Activated T-cell treated with anti-CD3 and anti-CD28 coated beads for 48 hours (primary cell): ENCODE measurements at places on chromosomes 11 and 22.

DNA sequence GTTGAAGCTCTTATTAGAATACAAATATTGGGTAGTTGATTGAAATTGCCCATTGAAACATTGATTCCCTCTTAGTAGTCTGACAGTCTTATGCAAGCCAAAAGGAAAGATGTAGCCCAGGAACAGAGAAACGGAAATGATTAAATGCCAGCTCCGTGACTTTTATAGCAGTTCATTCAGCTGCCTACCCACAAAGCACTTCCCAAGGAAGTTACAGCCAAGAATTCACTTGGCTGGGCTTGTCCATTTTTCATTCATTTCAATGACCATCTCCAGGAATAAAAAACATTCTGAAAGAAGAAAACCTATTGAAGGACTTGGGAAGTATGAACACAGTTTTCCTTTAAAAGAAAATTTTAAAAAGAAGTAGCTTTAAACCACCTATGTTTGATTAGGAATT is 62.0 kb downstream of the NCAM1 start:
- DNase-seq, result no peak

DNA sequence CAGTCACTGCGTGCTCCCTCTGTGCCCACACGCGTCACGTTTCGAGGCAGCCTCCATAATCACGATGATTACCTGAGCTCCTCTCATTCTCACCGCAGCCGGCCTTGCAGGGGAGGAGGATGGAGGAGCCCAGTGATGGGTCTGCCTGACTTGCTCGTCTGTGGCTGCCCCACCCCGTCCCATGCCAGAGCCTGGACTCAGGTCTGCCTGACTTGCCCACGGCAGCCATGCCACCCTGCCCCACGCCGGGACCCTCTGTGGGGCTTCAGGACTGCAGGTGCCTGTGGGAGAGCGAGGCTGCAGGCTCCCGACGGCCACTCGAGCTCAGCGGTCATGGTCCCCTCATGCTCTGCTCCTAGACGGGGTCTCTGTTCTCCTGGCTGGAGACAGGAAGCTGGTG is 1025.1 kb downstream of the BRD1 start:
- DNase-seq, result no peak

- no peak for DNase-seq
Measured at GRCh38 chr11:116895048-116895757, 57.8 kb upstream of the APOA1 start.

DNA sequence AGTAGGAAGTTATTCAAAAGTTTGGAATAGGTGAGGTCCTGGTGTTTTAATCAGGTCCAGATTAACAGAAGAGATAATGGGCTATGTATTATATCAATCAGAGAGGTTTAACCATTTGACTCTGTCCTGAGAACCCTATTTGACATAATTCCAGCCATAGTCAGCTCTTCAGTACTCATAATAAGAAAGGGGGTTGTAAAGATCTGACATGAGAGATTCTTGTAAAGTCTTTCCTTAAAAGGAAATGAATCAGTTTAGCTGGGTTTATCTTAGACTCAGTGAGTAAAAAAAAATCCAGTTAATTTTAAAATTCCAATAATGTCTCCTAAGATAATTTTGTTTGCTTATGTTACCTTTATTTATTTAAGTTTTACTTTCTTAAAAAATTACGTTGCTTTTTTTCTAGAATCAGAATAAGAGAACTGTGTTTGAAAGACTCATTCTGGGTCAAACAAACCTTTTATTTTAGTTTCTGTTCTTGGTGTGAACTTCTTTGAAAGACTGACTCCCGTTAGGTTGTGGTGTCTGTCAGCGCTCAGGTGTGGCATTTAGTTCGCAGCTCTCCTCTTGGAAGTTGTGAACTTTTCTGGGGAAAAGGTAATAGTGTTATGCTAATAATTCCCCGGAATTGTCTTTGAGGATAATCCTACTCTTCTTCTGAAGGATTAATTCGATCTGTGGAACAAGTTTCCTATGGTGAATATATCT is 20.5 kb downstream of the NUCB2 start:
- no peak for DNase-seq

DNA sequence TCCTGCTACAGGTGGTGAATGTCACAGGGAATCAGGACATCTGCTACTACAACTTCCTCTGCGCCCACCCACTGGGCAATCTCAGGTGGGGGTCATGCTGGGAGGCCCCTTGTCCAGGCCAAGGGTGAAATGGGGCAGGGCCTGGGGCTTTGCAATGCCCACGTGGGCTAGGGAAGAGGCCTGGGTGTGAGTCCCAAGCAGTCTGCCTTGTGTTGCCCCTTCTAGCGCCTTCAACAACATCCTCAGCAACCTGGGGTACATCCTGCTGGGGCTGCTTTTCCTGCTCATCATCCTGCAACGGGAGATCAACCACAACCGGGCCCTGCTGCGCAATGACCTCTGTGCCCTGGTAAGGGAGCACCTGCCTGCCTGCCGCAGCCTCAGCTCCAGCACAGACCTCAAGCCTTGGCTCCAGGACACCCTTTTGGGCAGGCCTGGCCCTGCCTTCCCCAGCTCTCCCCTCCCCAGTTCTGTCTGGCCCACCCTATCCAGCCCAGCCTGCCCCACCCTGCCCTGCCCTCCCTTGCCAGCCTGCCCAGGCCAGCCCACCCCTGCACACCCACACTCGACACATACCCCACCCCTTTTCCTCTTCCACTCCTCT is 9.1 kb upstream of the TAGLN start:
- no peak for DNase-seq

DNA sequence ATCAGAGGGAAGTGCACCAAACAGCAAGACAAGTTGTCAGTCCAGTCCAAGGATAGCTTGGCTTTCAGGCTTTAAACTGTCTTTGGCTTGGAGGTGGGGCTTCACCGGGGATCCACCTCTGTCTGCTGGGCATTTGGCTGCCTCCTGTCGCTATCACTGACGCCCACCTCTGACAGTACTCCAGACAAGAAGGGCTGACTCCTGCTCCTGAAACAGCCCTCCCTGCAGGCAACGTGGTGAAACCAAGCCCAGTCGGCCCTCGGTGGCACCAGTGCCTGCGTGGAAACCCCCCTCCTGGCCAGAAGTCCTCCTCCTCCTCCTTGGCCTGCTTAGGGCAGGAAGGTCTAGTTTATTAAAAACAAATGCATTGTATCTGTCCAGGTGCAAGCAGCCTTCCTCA is 16.9 kb downstream of the DHCR7 start:
- DNase-seq, result no peak

DNA sequence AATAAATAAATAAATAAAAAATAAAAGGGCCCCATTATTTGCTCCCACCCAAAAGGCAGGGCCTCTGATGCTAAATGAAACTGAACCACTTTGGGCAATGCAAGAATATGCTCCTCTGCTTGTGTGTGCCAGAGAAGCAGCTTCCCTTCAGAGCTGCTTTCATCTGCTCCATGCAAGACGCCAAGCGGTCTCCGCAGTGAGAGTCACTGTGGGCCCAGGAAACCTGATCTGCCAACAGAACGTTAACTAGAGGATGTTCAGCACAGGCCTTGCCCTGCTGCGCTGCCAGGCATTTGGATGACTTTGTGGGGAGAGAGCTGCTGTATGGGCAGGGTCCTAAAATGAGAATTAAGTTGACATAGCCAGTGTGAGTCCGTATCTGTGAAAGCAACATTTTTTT is 43.7 kb upstream of the APOA1 start:
- DNase-seq, result no peak

- DNase-seq, result no peak
Measured at GRCh38 chr11:117748771-117749540, 48.1 kb downstream of the DSCAML1 start.

DNA sequence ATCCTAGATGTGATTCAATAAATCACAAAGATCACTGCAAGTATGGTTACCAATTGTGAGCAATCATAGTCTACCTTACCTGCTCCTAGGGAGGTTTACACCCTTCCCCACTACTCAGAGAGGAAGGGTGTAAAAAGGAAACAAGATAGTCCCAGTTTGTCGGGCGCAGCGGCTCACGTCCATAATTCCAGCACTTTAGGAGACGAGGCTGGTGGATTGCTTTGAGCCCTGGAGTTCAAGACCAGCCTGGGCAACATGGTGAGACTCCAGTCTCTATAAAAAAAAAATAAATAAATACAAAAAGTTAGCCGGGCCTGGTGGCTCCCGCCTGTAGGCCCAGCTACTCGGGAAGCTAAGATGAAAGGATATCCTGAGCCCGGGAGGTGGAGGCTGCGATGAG is 962 bp upstream of the AMBRA1 start:
- no peak for DNase-seq

- DNase-seq, result no peak
Measured at GRCh38 chr11:12174477-12175143, 64.2 kb downstream of the MICAL2 start.

DNA sequence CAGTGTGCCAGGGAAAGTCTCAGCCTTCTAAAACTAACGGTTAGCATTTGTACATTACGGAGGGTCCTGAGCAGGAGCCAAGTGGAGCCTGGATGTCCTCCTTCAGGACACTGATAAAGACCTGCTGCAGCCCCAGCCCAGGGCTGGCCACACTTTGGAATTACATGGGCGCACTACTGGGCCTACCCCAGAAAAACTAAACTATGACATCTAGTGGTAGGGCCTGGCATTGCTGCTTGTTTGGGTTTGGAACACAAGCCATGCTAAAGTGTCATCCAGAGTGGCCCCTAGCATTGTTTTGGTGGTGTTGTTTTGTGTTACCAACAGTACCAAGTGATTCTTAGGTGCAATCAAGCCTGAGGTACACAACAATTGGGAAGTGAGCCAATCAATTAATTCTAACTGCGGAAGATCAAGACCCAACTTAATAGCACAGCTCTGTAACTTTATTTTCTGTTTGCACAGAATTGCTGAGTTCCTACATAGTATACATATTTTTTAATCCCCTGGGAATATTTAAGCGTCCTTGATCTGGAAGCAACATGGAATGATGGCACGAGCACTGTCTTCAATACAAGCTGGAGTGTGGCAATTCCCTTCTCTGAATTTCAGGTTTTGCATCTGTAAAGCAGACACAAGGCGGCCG is 340.7 kb downstream of the LARGE1 start:
- peak; percentile 7 for DNase-seq

GRCh38 chr22:50473855-50474671 is 772 bp downstream of the SBF1 start:
- no peak for DNase-seq

- no peak for DNase-seq
Measured at GRCh38 chr22:32627091-32627490, 152.5 kb downstream of the FBXO7 start.

- no peak for DNase-seq
Measured at GRCh38 chr11:113796663-113797259, 17.2 kb downstream of the CLDN25 start.

DNA sequence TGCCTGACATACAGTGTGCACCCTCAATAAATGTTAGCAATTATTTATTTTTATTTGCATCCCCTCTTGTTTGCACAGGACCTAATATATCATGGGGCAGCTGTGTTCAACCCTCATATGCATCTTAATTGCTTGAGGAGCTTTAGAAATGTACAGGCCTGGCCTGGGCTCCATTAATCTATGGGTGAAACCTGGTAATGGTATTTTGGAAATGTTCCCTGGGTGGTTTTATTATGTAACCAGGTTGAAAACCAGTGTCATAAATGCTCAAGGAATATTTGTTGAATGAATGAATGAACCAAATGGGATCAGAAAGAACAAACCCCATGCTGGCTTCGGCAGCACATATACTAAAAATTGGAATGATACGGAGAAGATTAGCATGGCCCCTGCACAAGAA is 84.0 kb upstream of the PICALM start:
- DNase-seq, result no peak

DNA sequence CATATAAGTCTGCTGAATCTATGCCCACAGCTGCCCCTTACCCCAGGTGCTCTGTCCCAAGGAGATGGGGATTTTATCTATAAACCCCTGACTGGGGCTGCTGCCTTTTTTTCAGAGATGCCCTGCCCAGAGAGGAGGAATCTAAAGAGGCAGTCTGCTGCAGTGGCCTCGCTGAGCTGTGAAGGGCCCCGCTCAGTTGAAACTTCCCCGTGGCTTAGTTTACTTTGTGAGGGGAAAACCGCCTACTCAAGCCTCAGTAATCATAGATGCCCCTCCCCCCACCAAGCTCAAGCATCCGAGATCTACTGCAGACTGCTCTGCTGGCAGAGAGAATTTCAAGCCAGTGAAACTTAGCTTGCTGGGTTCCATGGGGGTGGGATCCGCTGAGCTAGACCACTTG is 7.4 kb upstream of the SCGB1D4 start:
- DNase-seq, result no peak

- no peak for DNase-seq
Measured at GRCh38 chr11:78982473-78982872, 407.8 kb upstream of the NARS2 start.

DNA sequence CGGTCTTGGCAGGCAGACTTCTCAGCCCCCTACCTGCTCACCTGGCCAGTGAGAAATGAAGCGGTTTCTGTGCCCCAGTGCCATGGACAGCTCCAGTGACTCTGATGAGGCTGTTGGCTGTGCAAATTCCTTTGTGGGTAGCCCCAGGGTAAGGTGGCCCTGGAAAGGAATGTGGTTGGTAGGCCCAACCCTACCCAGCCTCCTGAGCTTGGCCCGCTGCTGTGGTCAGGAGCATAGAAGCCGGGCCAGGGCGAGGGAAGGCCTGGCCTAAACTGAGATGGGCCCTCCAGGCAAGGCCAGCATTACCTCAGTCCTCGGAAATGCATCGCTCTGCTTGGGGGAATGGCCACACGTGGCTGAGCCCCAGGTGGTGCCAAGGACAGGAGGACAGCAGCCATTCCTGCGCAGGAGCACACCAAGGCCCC is 16.9 kb downstream of the DAGLA start:
- DNase-seq, result no peak

- no peak for DNase-seq
Measured at GRCh38 chr11:64859542-64860414, 15.3 kb upstream of the CDC42BPG start.

DNA sequence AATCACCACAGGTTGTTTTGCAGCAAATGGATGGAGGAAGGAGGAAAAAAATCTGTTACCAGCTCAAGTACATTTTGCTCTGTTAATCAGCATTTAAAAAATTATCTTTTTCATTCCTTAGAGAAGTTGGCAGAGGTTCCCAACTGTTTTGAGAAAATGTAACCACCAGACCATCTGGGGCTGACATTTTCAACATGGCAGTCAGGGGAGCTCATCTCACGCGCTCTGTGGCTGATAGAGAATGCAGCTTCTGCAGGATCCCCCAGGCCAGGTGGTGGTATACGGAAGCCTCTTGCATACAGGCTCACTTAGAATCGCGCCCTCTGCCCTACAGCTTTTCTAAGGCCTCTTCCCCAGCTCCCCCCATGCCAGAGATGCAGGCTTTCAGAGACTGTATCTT is 68.0 kb upstream of the OPCML start:
- DNase-seq, result no peak
